NCI-H187 treated with DMSO at 0.1 percent for 48 hours (cell line): ENCODE measurements at places on chromosomes 6 and 20.

GRCh38 chr6:168261234-168261633 lies 58.3 kb downstream of the DACT2 start:
- no peak for DNase-seq

GRCh38 chr20:20744170-20744725 lies 31.8 kb upstream of the RALGAPA2 start:
- no peak for DNase-seq

- no peak for DNase-seq
Measured at GRCh38 chr6:16320533-16321340, 82.3 kb downstream of the GMPR start.

GRCh38 chr20:51560550-51561307 lies 18.2 kb upstream of the NFATC2 start:
- DNase-seq = no peak

GRCh38 chr6:120960761-120961160 lies 373.5 kb downstream of the TBC1D32 start:
- no peak for DNase-seq

- no peak for DNase-seq
Measured at GRCh38 chr6:130466052-130466747, 100.4 kb downstream of the TMEM200A start.

- DNase-seq = no peak
Measured at GRCh38 chr20:8305449-8305978, 173.4 kb downstream of the PLCB1 start.
